ENCODE measurements at places on chromosomes 13 and 19. TPM values are rescaled to one million over a fixed set of nuclear protein-coding genes. Genes with fewer than 3 reads are reported as not detected.

DNA sequence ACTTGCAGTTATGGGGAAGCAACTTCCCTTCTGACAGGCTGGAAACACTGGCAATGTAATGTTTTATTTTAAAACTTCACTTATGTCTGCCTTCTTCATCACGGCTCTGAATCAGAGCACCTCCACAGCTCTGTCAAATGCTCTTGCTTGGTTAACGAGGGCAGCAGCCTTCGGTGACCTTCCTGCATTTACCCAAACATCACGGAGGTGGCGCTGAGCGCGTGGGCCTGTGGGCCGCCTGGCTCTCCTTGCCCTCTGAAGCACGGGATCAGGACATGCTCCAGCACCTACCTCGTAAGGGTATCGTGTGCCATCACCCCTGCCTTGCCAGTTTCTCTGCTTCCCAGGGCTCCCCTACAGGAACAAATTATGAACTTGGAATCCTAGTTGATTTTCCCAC is 310.0 kb downstream of the TEX29 start:
- peaks cover 3% of the 10 kb centered on the region for H3K27me3 ChIP-seq
- H3K4me3 ChIP-seq: no peak overlapping the region
- no peaks in the 10 kb centered on the region for H3K4me1 ChIP-seq
- H3K27ac ChIP-seq: no peak overlapping the region
- DNase-seq: no peak
- no peaks in the 10 kb centered on the region for H3K36me3 ChIP-seq

GRCh38 chr19:19443902-19444680 is 38.6 kb downstream of the GATAD2A start:
- H3K27ac ChIP-seq: peak overlapping the region; percentile 66

GRCh38 chr13:93589788-93590187 is 363.2 kb downstream of the GPC6 start:
- no peaks in the 10 kb centered on the region for H3K4me1 ChIP-seq
- H3K36me3 ChIP-seq: no peaks in the 10 kb centered on the region
- H3K27me3 ChIP-seq: no peaks in the 10 kb centered on the region
- H3K4me3 ChIP-seq: no peak overlapping the region
- H3K27ac ChIP-seq: no peak overlapping the region
- no peak for DNase-seq

DNA sequence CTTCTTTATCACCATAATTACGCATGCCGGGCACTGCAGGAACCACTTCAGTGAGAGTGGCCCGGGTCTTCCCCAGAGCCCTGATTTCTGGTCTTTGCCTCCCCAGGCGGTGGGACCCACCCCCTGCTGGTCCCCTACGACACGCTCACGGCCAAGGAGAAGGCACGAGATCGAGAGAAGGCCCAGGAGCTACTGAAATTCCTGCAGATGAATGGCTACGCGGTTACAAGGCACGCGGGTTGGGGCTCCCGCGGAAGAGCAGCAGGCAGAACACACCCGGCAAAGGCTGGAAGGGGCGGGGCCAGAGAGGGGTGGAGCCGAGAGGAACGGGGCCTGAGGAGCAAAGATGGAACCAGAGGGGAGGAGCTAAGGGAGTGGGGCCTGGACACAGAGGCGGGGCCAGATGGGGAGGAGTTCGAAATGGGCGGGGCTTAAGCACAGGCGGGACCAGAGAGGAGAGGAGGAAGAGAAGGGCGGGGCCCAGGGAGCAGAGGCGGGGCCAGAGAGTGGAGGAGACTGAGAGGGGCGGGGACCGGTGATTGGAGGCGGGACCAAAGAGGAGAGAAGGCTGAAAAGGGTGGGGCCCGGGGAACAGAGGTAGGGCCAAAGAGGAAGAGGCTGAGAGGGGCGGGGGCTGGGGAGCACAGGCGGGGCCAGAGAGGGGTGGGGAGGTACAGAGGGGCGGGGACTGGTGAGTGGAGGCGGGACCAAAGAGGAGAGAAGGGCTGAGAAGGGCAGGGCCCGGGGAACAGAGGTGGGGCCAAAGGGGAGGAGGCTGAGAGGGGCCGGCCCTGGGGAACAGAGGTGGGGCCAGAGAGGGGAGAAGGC is 73.4 kb downstream of the RYR1 start:
- H3K27me3 ChIP-seq: peaks cover 24% of the 10 kb centered on the region
- no peak overlapping the region for H3K4me3 ChIP-seq
- no peaks in the 10 kb centered on the region for H3K36me3 ChIP-seq
- peak; percentile 78 for DNase-seq
- no peaks in the 10 kb centered on the region for H3K4me1 ChIP-seq

GRCh38 chr19:18388100-18388959 is 2.4 kb downstream of the GDF15 start:
- peak overlapping the region; percentile 52 for H3K4me3 ChIP-seq
- peak overlapping the region; percentile 56 for H3K27ac ChIP-seq
- no peaks in the 10 kb centered on the region for H3K36me3 ChIP-seq
- H3K27me3 ChIP-seq: peaks cover 74% of the 10 kb centered on the region
- H3K4me1 ChIP-seq: peaks cover 7% of the 10 kb centered on the region
- peak; percentile 86 for DNase-seq

GRCh38 chr13:84430015-84430414 is 547.7 kb upstream of the SLITRK1 start:
- H3K36me3 ChIP-seq: no peaks in the 10 kb centered on the region
- no peak overlapping the region for H3K4me3 ChIP-seq
- no peaks in the 10 kb centered on the region for H3K27me3 ChIP-seq

GRCh38 chr19:10514211-10515145 is 2.8 kb downstream of the S1PR5 start:
- H3K36me3 ChIP-seq: no peaks in the 10 kb centered on the region
- H3K4me3 ChIP-seq: peak overlapping the region; percentile 45
- DNase-seq: peak; percentile 72
- no peak overlapping the region for H3K27ac ChIP-seq
- peaks cover 79% of the 10 kb centered on the region for H3K27me3 ChIP-seq
- H3K4me1 ChIP-seq: peaks cover 20% of the 10 kb centered on the region

- peak overlapping the region; percentile 22 for H3K27ac ChIP-seq
- peaks cover 61% of the 10 kb centered on the region for H3K36me3 ChIP-seq
- DNase-seq: no peak
- no peaks in the 10 kb centered on the region for H3K27me3 ChIP-seq
- H3K4me3 ChIP-seq: no peak overlapping the region
These were observed 6.3 kb downstream of the CALM3 start for GRCh38 chr19:46607448-46607841.

The LILRB1 gene
- total RNA-seq: 0.72 TPM

The GPR18 gene
- total RNA-seq: 17.6 TPM

The KLK1 gene
- total RNA-seq: 0.60 TPM

The FUT2 gene
- not detected for total RNA-seq

The IGSF23 gene
- total RNA-seq: not detected

The PDS5B gene
- total RNA-seq: 47.5 TPM

The SHD gene
- total RNA-seq: not detected
